Kidney (tissue), 22 donors: ENCODE measurements at places on chromosomes 3 and 15. TPM values are rescaled to one million over a fixed set of nuclear protein-coding genes. Genes with fewer than 3 reads are reported as not detected.

GRCh38 chr3:150038830-150039229, 68.1 kb upstream of the PFN2 start:
- no peak for DNase-seq
- H3K36me3 ChIP-seq = no peaks in the 10 kb centered on the region
- peak overlapping the region; percentile 15 for H3K4me3 ChIP-seq
- H3K27me3 ChIP-seq = no peaks in the 10 kb centered on the region

- DNase-seq = peak; percentile 24
- H3K27ac ChIP-seq = no peak overlapping the region
- no peak overlapping the region for H3K4me3 ChIP-seq
- no peaks in the 10 kb centered on the region for H3K27me3 ChIP-seq
- no peaks in the 10 kb centered on the region for H3K4me1 ChIP-seq
Observed at GRCh38 chr3:50557915-50558314, 9.6 kb downstream of the C3orf18 start.

DNA sequence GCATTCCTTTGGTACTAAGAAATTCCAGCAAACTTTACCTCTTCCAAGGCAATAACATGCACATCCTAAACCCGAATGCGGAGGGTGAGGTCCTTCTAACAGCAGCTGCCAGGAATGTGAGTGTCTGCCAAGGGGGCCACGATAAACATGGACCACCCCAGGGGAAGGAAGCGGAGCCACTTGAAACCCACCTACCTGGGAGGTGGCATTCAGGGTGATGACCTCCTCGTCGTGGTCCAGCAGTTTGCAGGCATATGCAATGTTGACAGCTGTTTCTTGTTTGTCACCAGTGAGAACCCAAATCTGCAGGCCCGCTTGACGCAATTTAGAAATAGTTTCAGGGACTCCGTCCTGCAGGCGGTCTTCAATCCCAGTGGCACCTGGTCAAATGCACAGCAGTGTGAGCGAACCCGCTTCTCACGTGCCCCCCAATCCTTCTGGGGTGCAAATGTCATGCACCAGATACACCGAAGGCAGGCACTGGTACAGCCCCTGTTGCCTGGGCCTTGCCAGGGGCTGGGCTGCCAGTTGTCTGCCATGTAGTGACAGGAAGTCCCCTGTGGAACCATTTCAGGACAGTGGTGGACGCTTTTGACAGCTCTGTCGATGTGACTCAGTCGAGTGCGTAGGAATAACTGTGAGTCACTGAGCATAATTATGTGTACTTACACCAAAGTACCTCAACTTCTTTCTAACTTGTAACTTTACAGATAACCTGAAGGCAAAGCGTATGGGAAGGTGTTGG, 161.2 kb downstream of the ATP10A start:
- DNase-seq = peak; percentile 54
- H3K27me3 ChIP-seq = no peaks in the 10 kb centered on the region
- no peaks in the 10 kb centered on the region for H3K36me3 ChIP-seq
- no peak overlapping the region for H3K4me3 ChIP-seq

GRCh38 chr15:81338170-81339007, 14.4 kb upstream of the STARD5 start:
- no peak overlapping the region for H3K4me3 ChIP-seq
- no peaks in the 10 kb centered on the region for H3K36me3 ChIP-seq
- no peaks in the 10 kb centered on the region for H3K4me1 ChIP-seq
- peak; percentile 34 for DNase-seq
- peak overlapping the region; percentile 34 for H3K27ac ChIP-seq

DNA sequence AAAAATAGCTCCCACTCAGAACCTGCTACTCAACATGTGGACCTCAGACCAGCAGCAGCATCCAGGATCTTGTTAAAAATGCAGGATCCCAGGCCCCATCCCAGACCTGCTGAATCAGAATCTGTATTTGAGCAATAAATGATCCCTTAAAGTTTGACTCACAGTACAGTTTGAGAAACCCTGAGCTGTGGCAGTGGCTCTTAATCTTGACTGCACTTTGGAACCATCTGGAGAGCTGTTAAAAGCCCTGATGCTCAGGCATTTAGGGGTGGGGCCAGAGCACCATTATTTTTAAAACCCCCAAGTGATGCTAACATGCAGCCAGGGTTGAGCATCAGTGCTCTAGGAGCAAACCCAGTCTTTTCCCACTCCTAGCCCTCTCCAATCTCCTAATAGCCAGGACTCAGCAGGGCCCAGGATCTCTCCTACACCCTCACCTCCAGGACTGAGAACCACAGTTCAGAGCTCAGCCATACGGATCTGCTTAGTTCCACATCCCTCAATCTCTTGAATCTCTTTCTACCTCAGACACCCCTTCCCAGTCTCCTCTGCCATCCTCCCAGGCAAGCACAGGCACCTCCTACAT, 10.2 kb downstream of the RFTN1 start:
- H3K4me3 ChIP-seq = no peak overlapping the region
- H3K4me1 ChIP-seq = no peaks in the 10 kb centered on the region
- no peaks in the 10 kb centered on the region for H3K36me3 ChIP-seq
- H3K27ac ChIP-seq = no peak overlapping the region

The CYP1A2 gene
- not detected for polyA plus RNA-seq

DNA sequence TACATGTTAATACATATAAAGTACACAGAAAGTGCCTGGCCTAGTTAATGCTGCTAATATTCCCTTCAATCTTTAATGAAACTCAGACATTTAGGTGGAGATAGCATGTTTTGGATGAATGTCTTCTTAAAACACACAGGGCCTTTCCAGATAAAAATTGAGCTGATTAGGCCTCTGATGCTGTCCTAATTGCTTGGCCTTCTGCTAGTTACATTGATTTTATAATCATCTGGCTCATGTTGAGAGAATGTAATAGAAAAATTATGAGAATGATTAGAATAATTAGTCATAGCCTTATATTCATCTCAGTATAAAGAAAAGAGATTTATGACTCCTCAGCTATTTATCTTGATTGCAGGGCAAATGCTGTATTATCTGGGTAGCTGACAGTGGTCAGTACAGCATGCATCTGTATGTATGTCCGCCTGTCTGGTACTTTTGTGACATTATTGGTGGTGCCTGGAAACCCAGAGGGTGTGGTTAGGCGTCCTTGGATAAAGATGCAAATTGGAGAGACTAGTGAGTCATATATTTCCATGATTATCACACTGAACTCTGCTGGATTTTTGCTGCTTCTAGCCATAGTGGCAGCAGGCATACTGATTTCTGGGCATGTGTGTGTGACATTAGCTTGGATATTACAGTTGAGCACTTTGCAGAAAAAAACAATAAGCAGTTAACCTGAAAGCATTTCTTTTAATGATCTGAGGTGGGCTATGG, 120.8 kb downstream of the FEZF2 start:
- no peak overlapping the region for H3K4me3 ChIP-seq
- no peak overlapping the region for H3K27ac ChIP-seq
- peaks cover 3% of the 10 kb centered on the region for H3K36me3 ChIP-seq
- no peaks in the 10 kb centered on the region for H3K27me3 ChIP-seq
- no peaks in the 10 kb centered on the region for H3K4me1 ChIP-seq

DNA sequence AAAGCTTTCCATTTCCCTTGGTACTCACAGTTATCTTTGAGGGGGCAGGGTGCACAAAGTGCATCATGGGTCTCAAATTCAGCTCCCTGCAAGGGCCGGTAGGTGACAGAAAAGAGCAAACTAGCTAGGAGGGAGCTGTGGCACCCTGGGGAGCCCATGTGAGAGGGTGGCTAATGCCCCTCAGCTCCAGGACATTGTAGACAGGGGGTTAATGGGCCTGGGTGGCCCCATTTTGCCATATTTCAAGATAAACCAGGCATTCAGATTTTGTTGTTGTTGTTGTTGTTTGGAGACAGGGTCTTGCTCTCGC, 3.7 kb upstream of the SLC6A6 start:
- no peak for DNase-seq
- H3K4me1 ChIP-seq = peaks cover 6% of the 10 kb centered on the region
- no peak overlapping the region for H3K27ac ChIP-seq
- no peak overlapping the region for H3K4me3 ChIP-seq
- H3K27me3 ChIP-seq = no peaks in the 10 kb centered on the region

- peaks cover 23% of the 10 kb centered on the region for H3K4me1 ChIP-seq
- DNase-seq = no peak
- no peaks in the 10 kb centered on the region for H3K27me3 ChIP-seq
- no peak overlapping the region for H3K27ac ChIP-seq
Observed at GRCh38 chr15:31079519-31079918, 22.0 kb downstream of the TRPM1 start.

- H3K27ac ChIP-seq = no peak overlapping the region
- no peaks in the 10 kb centered on the region for H3K27me3 ChIP-seq
- H3K4me1 ChIP-seq = no peaks in the 10 kb centered on the region
- no peak overlapping the region for H3K4me3 ChIP-seq
Observed at GRCh38 chr3:78077178-78077577, 1037.3 kb downstream of the ROBO2 start.

The KIF23 gene
- 3.6 TPM for polyA plus RNA-seq

- peaks cover 3% of the 10 kb centered on the region for H3K4me1 ChIP-seq
- no peak for DNase-seq
- H3K36me3 ChIP-seq = no peaks in the 10 kb centered on the region
- H3K27me3 ChIP-seq = no peaks in the 10 kb centered on the region
Observed at GRCh38 chr3:151901644-151902285, 28.3 kb downstream of the SUCNR1 start.

The UBL7 gene
- 75.8 TPM for polyA plus RNA-seq

The NRROS gene
- polyA plus RNA-seq = 2.0 TPM

DNA sequence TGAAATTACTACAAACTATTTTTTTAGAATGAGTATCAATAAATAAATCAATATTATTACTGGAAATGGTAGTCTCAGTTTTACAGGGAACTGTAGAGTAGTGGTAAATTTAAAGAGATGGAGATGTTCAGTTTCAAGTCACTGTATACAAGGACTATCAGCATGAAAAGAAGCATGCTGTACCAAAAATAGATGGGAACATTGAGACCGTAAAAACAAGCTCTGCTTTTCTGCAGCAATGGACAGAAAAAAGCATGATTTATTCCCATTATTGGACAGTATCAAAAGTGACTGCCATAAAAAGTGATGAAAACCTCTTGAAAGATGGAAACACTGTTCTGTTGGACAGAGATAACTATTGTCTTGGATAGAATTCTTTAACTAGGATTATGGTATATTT, 187.2 kb downstream of the EPHA6 start:
- H3K4me1 ChIP-seq = no peaks in the 10 kb centered on the region
- no peak for DNase-seq
- H3K27me3 ChIP-seq = no peaks in the 10 kb centered on the region
- H3K27ac ChIP-seq = no peak overlapping the region
- H3K4me3 ChIP-seq = no peak overlapping the region

- H3K27ac ChIP-seq = no peak overlapping the region
- no peak for DNase-seq
- H3K36me3 ChIP-seq = peaks cover 2% of the 10 kb centered on the region
- no peak overlapping the region for H3K4me3 ChIP-seq
- H3K27me3 ChIP-seq = no peaks in the 10 kb centered on the region
Observed at GRCh38 chr3:127008236-127008635, 25.3 kb downstream of the PLXNA1 start.

The GOLGA6A gene
- polyA plus RNA-seq = not detected

The ZDHHC23 gene
- polyA plus RNA-seq = 4.8 TPM

DNA sequence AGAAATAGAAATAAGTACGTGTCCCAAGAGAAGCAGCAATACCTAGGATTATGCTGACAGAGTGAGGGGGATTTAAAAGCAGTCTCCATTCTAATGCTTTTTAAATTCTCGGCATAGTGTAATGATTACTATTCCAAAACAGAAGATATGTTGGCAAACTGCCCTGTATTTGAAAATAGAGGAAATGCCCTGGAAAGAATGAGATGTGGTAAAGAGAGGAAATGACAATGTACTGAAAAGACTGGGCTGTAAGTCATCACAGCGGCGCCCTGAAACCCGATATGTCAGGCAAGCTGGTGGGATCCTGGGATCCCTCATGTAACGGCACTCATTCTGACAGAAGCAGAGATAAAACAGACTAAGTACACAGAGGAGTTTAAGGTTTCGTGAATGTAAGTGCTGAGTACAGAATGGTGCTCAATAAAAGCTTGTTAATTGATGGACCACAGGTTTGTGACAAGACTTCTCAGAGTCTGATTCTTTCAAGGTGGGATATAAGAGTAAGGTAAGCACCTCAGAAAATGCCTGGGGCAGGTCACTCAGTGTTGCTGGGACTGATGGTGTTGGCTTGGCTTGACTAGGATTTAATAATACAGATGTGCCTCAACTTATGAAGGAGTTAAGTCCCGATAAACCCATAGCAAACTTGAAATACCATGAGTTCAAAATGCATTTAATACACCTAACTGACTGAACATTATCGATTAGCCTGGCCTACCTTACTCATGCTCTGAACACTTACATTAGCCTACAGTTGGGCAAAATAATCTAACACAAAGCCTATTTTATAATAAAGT, 91.4 kb downstream of the NFKBIZ start:
- H3K27ac ChIP-seq = no peak overlapping the region
- no peaks in the 10 kb centered on the region for H3K27me3 ChIP-seq
- no peaks in the 10 kb centered on the region for H3K4me1 ChIP-seq
- no peak overlapping the region for H3K4me3 ChIP-seq
- H3K36me3 ChIP-seq = no peaks in the 10 kb centered on the region

DNA sequence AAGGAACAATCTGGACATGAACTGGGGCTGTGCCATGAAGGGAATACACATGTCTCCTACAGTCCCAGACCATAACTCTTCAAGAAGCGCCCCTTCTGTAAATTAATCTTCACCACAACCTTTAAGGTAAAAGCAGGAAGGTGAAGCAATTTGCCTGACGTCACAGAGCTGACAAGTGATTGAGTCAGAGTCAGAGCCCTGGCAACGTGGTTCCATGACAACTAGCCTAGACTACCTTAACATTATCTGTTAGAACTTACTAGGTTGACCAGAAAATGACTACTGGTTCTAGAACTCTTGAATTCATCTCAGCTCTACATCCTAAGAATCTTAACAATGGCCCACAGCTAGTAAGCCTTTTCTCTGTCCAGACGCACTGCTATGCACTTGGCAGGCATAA, 124.6 kb downstream of the NTRK3 start:
- DNase-seq = no peak
- no peaks in the 10 kb centered on the region for H3K4me1 ChIP-seq
- no peaks in the 10 kb centered on the region for H3K27me3 ChIP-seq
- no peak overlapping the region for H3K27ac ChIP-seq
- H3K4me3 ChIP-seq = no peak overlapping the region

GRCh38 chr3:71784201-71784913, 591 bp downstream of the PROK2 start:
- DNase-seq = peak; percentile 25
- no peaks in the 10 kb centered on the region for H3K36me3 ChIP-seq
- no peak overlapping the region for H3K27ac ChIP-seq
- peaks cover 38% of the 10 kb centered on the region for H3K27me3 ChIP-seq
- H3K4me3 ChIP-seq = no peak overlapping the region

- no peaks in the 10 kb centered on the region for H3K4me1 ChIP-seq
- H3K4me3 ChIP-seq = no peak overlapping the region
- DNase-seq = no peak
- H3K36me3 ChIP-seq = no peaks in the 10 kb centered on the region
- H3K27ac ChIP-seq = no peak overlapping the region
- no peaks in the 10 kb centered on the region for H3K27me3 ChIP-seq
Observed at GRCh38 chr3:121462565-121462964, 83.2 kb downstream of the POLQ start.

The GOLGA8S gene
- 0.13 TPM for polyA plus RNA-seq

DNA sequence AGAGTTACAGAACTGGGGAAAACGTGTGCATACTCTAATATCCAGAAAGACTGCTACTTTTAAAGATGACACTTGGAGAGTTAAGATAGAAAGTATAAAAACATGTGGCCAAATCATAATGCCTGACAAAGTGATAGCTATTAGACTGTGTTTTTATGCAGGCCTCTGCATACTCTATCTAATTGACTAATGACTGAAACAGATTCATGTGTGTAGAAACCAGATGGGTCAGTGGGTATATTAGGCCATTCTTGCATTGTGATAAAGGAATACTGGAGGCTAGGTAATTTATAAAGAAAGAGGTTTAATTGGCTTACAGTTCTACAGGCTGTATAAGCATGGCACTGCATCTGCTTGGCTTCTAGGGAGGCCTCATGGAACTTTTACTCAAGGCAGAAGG, 71.5 kb downstream of the PPM1L start:
- no peaks in the 10 kb centered on the region for H3K4me1 ChIP-seq
- no peak for DNase-seq
- H3K27ac ChIP-seq = no peak overlapping the region
- H3K36me3 ChIP-seq = no peaks in the 10 kb centered on the region

The GPR27 gene
- polyA plus RNA-seq = 5.5 TPM
